ENCODE measurements at places on chromosomes 5 and 9.

DNA sequence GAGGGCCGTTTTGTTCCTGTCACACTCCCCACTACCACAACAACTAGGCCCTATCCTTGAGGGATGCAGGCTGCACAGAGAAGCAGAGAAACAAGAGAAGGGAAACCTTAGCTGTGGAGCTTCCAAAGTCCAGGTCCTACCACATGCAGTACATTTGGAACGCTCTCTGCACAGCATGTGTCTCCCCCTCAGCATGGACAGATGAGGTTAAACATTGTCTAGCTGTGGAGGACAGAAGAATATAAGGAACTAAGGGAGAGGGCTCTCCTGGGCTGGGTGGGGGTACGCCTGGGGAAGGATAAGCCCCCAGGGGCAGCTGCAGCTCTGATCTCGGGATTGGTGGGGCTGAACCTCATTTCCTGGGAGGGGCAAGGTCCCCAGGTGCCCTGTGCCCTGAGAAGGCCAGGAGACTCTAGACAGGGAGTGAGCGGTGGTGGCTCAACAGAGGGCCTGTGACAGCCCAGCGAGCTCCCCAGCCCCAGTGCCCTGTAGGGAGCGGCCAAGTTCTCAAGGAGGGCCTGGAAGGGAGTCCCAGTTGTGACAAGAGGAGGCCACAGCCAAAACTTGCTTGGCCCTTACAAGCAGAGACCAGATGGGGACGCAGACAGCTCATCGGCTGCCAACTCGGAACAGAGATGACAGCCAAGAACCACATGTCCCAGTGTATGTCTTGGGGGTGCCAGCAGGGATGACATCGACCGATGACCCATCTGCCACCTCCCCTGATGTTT is 30.1 kb downstream of the TSPAN17 start:
- DNase-seq: peak; percentile 56

DNA sequence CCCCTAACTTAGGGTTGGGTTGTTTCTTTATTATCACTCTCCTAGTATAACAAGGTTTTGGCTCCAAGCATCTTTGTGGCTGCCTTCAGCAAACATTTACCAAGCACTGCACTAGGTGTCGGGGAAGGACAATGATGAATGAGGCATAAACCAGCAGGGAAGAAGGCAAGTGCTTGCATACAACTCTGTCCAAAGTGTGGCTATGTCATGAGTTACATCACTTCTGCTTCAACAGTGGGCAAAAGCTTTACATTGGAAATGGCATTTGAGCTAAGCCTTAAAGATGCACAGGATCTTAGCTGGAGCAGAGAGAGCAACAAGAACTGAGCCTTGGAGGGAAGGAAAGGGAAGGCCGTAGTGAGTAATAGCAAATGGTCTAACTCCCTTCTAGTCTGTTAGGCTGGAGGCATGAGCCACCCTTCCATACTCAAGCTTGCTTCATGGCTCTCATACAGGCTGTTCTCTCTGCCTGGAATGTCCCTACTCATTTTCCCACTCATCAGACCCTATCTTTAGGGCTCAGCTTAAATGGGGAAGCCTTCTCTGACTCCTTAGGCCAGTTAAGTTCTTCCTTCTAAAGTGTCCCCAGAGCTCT is 121.8 kb downstream of the SEMA6A start:
- no peak for DNase-seq

GRCh38 chr5:37355161-37355560 is 15.7 kb downstream of the NUP155 start:
- DNase-seq: no peak

DNA sequence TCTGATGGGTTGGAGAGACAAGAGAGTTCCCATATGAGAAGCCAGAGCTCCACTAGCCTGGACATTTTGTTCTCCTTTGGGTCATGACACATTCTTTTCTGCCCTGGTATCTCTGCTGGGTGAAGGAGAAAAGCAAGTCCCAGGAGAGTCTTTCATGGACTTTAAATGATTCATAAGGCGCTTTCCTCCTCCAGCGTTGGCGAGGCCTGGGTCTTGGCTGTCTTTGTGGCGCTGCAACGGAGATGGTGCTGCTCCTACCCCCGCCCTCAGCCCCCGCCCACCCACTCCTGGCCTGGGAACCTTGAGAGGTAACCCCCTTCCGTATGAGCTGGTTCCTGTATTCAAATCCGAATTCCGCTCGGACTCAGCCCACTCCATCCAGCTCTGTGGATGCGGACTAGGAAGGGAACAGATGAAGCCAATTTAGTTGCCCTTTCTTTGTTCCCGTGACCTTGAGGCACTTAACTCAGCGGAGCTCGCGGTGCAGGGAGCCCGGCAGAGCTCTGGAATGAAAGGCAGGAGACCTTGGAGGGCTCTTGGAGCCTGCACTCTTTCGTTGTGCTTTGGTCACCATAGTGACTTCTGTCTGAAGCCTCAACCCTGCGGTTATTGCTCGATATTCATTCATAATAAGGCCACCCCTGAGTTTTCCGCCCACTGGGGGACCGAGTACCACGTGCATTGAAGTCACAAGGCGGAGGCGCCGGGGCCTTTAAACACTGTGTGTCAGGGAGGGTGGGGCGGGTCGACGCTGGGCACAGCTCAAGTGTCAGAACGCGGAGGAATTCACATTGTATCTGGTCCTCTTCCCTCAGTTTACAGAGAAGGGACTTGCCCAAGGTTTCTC is 14.0 kb upstream of the PWWP2A start:
- peak; percentile 23 for DNase-seq

DNA sequence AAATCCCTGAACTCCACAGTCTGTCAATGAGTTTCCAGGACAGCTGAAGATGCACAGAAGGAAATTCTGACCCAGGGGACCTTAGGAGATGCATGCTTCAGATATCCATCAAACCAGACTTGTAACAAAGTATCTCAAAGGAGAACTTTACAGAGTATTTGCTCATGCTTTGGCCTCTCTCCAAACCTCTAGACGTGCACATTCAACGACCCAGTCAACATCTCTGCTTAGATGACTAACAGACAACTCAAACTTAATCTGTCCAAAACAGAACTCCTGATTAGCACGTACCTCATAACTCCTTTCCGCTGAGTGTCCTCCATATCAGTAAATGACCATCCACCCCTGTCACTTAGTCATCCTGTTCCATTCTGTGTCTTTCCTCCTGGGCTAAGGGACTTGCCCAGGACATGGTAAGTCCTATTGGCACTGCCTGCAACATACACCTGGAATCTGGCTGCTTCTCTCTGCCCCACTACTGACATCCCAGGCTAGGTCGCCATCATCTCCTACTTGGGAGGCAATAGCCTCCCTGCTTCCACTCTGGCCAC is 107.4 kb downstream of the LMNB1 start:
- DNase-seq: no peak

DNA sequence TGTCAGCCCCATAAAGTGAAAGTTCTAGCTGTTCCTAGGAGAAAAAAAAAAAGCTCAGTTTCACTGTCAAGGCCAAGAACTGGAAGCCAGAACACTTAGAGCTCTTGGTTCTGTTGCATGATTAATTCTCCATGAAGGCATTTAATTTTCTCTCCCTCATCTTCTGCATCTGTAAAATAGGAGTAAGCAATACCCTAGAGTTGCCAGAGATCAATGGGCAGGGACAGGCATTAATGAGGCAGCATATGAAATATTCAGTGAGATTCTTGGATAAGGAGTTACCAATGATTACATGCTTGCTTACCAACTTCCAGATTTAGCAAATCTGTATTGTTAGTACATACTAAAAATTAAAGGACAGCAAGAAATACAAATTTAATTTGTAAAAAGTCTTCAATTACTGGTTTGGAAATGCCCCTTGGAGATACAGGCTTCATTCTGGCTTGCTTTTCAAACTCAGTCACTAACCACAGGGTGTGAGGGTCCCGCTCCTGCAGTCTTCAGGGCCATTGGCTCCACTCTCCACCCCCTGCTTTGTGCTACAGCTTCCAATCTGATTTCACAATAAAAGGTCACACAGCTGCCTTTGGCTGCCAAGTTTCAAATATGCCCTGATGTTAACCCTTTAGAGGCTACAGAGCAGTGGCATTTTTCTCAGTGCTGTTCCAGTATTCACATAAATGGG is 624.6 kb downstream of the BNC2 start:
- DNase-seq: no peak

GRCh38 chr5:124087752-124088151 is 575.8 kb downstream of the CSNK1G3 start:
- DNase-seq: no peak

DNA sequence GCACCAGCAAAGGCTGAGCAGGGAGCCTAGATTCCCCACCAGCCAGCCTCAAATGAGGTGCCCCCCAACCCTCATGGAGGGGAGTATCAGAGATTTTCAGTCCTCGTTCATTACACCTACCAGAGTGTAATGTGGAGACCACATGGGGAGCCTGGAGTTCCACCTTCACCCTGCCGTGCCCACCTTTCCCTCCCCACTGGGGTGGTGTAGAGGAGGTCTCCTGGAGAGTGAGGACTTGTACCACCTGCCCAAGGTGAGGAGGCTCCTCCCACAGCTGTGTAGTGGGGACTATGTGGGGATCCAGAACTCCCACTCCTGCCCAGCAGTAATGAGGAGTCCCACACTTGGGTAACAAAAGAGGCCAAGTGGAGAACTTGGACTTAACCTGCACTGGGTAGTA is 221.8 kb downstream of the SAXO1 start:
- no peak for DNase-seq

GRCh38 chr9:80070071-80070742 is 498.4 kb downstream of the TLE4 start:
- DNase-seq: no peak

All from heart right ventricle (tissue), 16 donors.